GM12878 (cell line): ENCODE measurements at places on chromosomes 5 and 9. TPM values are rescaled to one million over a fixed set of nuclear protein-coding genes. Genes with fewer than 3 reads are reported as not detected.

Gene MOB3B
- total RNA-seq: 1.4 and 1.7 TPM in 2 replicates

Gene PDE8B
- 0.05 TPM in 1 of 2 replicates, not detected in the other for total RNA-seq

Gene CBY3
- total RNA-seq: not detected in 2 replicates

- DNase-seq: no peak
These were observed 11.1 kb downstream of the URM1 start for GRCh38 chr9:128382261-128382660.

DNA sequence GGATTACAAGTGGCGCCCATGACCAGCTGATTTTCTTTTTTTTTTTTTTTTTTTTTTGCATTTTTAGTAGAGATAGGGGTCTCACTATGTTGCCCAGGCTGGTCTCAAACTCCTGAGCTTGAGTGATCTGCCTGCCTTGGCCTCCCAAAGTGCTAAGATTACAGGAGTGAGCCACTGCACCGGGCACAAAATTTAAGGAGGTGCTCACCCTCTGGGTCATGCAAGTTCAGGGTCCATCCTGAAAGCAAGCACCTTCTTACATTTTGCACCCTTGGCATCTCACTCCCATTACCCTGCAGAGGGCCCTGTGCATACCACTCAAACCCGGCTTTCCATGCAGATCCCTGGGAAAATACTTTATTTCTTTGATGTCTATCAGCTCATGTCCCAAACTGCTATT, 95.6 kb upstream of the ADRA1B start:
- no peak for DNase-seq

DNA sequence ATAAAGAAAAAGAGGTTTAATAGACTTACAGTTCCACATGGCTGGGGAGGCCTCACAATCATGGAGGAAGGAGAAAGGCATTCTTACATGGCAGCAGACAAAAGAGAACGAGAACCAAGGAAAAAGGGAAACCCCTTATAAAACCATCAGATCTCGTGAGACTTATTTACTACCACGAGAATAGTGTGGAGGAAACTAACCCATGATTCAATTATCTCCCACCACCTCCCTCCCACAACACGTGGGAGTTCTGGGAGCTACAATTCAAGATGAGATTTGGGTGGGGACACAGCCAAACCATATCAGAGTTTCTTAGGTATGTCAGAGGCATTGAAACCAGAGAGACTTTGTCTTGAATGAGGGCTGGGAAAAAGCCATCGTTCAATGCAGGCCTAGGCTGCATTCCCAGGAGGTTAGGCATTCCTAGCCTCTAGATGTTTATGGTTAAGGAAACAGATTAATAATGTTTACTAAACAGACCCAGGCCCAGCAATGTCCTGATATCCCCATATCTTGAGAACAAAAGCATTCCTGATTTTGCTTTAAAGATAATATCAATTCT, 7.5 kb upstream of the PAIP1 start:
- DNase-seq: no peak

Gene GDF9
- 0.28 and 0.85 TPM in 2 replicates for total RNA-seq

DNA sequence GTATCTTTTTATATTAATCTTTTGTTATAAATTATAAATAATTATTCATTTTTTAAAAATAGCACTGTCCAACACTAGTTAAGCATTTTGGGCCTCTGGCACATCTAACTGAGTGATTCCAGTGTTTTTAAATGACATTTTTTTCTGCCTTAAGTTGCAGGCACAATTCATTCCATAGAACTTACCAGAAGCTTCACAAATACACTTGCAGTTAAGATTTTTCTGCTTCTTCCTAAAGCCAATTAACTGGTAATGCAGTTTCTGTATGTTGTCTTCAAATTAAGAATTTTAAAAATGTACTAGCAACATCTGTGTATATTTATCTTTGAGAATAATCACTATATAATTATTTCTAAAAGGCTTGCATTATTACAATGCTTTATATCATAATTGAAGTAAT, 11.2 kb upstream of the NFIB start:
- no peak for DNase-seq

Gene FOXD4
- total RNA-seq: 0.24 TPM in 1 of 2 replicates, not detected in the other

GRCh38 chr5:172110921-172111851, 76.8 kb downstream of the STK10 start:
- DNase-seq: peak; percentile 93

DNA sequence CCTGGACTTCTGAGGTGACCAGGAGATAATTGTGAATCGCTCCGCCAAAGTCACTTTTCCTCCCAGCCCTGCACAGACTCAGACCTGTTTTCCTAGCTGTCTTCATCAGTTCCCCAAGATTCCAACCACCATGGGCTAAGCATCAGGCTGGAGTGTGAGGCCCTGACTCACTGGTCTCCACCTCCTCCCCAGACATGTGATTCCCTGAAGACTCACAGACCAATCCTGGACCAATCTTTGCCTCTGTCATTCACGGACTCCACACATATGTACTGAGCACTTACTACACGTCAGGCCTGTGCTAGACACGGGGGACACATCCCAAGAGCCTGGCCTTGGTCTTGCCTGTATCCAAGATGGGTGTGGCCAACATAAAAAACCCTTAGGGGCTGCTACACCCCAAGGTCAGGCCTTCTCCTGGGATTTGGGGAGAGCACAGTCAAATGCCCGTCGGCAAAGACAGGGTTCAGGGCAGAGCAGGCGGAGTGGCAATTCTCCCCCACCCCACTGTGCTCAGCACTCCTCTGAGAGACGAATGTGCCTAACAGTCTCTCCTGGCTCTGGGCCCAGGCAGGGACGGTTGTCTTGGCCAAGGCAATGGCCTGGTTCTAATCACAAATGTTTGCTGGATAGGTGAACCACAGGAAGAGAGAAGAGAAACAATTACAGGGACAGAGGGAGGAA, 11.9 kb downstream of the EEIG1 start:
- no peak for DNase-seq

Gene PCDHB8
- total RNA-seq: not detected in 2 replicates

DNA sequence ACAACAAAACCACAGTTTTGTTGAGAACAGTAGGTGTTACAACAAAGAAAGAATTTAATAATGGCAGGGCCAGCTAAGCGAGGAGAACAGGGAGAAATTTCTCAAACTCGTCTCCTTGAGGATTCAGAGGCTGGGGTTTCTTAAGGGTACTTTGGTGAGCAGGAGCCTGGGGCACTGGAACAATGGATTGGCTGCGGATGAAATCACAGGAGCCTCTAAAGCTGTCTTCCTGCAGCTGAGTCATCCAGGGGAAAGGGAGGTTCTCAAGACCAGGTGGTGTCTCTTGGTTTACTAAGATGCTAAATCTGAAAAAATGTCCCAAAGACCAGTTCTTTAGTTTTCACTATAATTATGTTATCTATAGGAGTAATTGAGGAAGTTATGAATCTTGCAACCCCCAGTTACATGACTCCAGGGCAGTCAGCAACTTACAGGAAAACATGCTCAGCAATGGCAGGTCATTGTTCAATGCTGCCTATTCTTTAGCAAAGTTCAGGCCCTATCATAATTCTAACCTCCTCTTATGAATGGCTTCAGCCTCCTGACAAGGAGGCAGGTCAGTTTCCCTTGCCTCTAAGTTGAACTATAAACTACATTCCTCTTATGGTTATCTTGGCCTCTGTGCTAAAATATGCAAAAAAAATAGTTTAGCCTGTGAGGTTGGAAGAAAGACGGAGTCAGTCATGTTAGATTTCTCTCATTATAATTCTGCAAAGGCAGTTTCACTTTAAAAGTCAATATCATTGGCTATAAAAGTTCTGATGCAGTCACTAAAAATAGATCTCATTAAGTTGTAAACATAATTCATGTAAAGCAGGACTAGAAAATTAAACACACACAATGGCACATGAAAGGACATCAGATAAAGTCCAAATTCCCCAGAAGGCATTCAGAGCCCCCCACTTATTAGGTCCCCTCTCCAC, 63.3 kb upstream of the CKS2 start:
- no peak for DNase-seq

Gene OGN
- 0.11 TPM in 1 of 2 replicates, not detected in the other for total RNA-seq

DNA sequence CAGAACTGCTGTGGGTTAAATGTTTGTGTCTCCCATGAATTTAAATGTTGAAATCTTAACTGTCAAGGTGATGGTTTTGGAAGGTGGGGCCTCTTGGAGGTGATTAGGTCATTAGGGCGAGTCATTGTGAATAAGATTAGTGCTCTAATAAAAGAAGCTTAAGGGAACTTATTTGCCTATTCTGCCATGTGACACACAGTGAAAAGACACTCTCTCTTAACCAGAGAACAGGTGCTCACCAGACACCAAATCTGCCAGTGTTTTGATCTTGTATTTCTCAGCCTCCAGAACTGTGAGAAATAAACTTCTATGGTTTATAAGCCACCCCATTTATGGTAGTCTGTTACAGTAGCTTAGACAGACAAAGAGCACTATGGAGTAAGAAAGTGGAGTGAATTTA, 117.9 kb upstream of the SV2C start:
- no peak for DNase-seq

Gene GMCL2
- not detected in 2 replicates for total RNA-seq
